ENCODE measurements at places on chromosomes 6 and 20. TPM values are rescaled to one million over a fixed set of nuclear protein-coding genes. Genes with fewer than 3 reads are reported as not detected.
A peak's percentile ranks its signal among the peaks of the same experiment; 100 is the strongest.

- no peaks in the 10 kb centered on the region for H3K27me3 ChIP-seq
- no peak for DNase-seq
- H3K36me3 ChIP-seq = no peaks in the 10 kb centered on the region
- H3K27ac ChIP-seq = peak overlapping the region; percentile 33
- H3K4me1 ChIP-seq = peaks cover 16% of the 10 kb centered on the region
Measured at GRCh38 chr6:71351190-71351589, 62.6 kb downstream of the OGFRL1 start.

DNA sequence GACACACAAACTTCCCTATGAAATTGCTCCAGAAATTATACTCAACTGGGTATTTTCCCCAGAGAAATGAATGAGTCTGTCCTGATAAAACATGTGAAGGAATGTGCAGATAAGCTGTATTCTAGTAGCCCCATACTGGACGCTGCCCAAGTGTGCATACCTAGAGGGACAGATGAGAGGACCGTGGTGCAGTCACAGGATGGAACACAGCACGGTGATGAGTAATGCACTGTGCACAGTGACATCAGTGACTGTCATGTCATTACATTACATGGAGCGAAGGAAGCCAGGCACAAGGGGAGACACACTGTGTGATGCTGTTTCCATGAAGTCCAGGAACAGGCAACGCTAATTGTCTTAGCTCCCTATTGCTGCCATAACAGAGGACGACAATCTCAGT is 155.5 kb downstream of the CDH4 start:
- no peaks in the 10 kb centered on the region for H3K27me3 ChIP-seq
- H3K27ac ChIP-seq = no peak overlapping the region
- no peak for DNase-seq

DNA sequence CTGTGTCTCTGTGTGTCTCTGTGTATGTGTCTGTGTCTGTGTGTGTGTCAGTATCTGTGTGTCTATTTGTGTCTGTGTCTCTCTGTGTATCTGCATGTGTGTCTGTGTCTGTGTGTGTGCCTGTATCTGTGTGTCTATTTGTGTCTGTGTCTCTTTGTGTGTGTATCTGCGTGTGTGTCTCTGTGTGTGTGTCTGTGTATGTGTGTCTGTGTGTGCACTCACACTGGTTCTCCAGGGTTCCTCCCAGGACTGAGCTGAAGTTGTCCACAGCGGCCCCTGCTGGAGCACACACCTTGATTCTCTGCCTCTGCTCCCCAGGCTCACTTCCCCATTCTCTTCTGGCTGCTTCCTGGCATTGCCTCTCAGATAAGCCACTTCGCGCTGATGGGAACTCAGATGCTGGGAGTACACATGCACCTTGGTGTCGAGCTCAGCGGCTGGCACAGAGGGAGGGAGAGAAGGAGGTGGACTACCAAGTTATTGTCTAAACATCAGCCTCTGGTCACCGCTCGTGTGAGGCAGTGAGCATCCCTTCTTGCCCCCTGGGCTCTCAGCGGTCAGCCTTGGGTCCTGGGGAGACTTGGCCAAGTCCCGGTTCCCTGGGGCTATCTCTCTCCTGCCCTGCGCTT is 104.9 kb upstream of the NXT1 start:
- peaks cover 7% of the 10 kb centered on the region for H3K4me1 ChIP-seq
- peak; percentile 79 for DNase-seq
- no peak overlapping the region for H3K4me3 ChIP-seq
- H3K27ac ChIP-seq = no peak overlapping the region

- no peak overlapping the region for H3K27ac ChIP-seq
- no peaks in the 10 kb centered on the region for H3K27me3 ChIP-seq
- no peaks in the 10 kb centered on the region for H3K4me1 ChIP-seq
- no peak overlapping the region for H3K4me3 ChIP-seq
- no peaks in the 10 kb centered on the region for H3K36me3 ChIP-seq
- no peak for DNase-seq
Measured at GRCh38 chr6:11460837-11461661, 76.5 kb upstream of the TMEM170B start.

DNA sequence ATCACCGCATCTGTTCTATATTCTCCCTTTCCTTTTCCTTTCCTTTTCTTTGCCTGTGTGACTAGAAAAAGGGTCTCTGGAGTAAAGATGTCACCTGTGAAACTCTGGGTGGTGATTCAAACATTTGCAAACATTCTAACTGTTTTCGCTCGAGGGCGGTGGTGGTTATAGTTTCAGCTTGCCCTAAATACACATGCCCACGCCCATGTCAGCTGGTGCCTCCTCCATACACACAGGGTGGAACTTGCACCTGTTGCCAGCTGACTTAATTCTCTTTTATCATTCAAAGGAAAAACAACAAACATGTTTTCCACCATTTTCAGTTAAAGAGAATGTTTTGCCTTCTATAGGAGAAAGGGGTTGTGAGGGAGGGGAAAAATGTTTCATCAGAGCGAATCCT is 381.9 kb upstream of the ARID1B start:
- H3K36me3 ChIP-seq = no peaks in the 10 kb centered on the region
- peak overlapping the region; percentile 79 for H3K27ac ChIP-seq
- H3K4me1 ChIP-seq = peaks cover 40% of the 10 kb centered on the region
- H3K27me3 ChIP-seq = no peaks in the 10 kb centered on the region
- no peak for DNase-seq
- H3K4me3 ChIP-seq = no peak overlapping the region

GRCh38 chr20:58981628-58982364 is 740 bp downstream of the NELFCD start:
- peaks cover 39% of the 10 kb centered on the region for H3K4me1 ChIP-seq
- H3K4me3 ChIP-seq = peak overlapping the region; percentile 83
- no peaks in the 10 kb centered on the region for H3K27me3 ChIP-seq
- H3K27ac ChIP-seq = peak overlapping the region; percentile 86

DNA sequence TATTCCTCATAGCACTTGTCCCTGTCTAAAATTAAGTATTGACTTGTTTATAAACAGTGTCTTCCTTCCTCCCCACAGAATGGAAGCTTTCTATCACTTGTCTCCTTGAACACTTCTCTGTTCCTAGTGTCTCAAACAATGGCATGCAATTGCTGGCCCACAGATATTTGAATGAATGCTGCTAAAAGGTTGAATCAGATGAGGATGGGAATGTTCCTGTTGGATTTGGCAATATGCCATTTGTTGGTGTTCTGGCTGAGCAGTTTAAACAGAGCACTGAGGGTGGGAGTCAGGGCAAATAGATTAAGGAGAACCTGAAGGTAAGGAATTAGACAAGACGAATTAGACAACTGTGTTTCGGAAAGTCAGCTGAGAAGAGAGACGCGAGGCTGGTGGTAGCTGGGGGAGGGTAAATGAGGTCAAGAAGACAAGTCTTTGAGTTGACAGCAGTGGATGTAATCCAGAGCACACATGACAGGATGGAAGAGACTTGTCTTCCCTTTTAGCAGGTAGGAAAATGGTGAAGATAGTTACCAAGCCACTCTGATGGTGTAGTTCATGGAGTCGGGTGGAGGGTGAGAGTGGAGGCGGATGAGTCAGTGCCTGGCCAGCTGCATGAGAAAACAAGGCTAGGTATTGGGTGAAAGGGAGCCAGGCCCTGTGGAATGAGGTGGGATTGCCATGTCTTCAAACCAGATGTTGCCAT is 58.3 kb upstream of the GNRH2 start:
- H3K4me3 ChIP-seq = no peak overlapping the region
- H3K27ac ChIP-seq = no peak overlapping the region
- H3K27me3 ChIP-seq = no peaks in the 10 kb centered on the region
- H3K36me3 ChIP-seq = peaks cover 30% of the 10 kb centered on the region
- peaks cover 9% of the 10 kb centered on the region for H3K4me1 ChIP-seq

GRCh38 chr20:51801823-51802123 is 548 bp downstream of the SALL4 start:
- H3K4me1 ChIP-seq = peaks cover 28% of the 10 kb centered on the region
- peaks cover 42% of the 10 kb centered on the region for H3K27me3 ChIP-seq
- H3K36me3 ChIP-seq = no peaks in the 10 kb centered on the region
- H3K27ac ChIP-seq = no peak overlapping the region

GRCh38 chr6:17881085-17881858 is 106.2 kb downstream of the KIF13A start:
- H3K4me3 ChIP-seq = no peak overlapping the region
- H3K27me3 ChIP-seq = no peaks in the 10 kb centered on the region
- no peak overlapping the region for H3K27ac ChIP-seq
- peaks cover 26% of the 10 kb centered on the region for H3K4me1 ChIP-seq
- DNase-seq = no peak

GRCh38 chr6:116030770-116031169 is 29.9 kb downstream of the FRK start:
- H3K27me3 ChIP-seq = no peaks in the 10 kb centered on the region
- no peak overlapping the region for H3K4me3 ChIP-seq
- DNase-seq = no peak
- H3K36me3 ChIP-seq = no peaks in the 10 kb centered on the region

Gene MMP24
- total RNA-seq = 0.47 TPM

Gene SLC22A3
- 15.8 TPM for total RNA-seq

Gene RNF114
- total RNA-seq = 150 TPM

Gene PRELID3B
- 25.7 TPM for total RNA-seq
